ENCODE measurements at places on chromosomes 3 and 15. TPM values are rescaled to one million over a fixed set of nuclear protein-coding genes. Genes with fewer than 3 reads are reported as not detected.

GRCh38 chr15:38768970-38769369 is 204.4 kb upstream of the RASGRP1 start:
- H3K4me1 ChIP-seq: peaks cover 5% of the 10 kb centered on the region
- no peaks in the 10 kb centered on the region for H3K36me3 ChIP-seq
- no peak overlapping the region for H3K4me3 ChIP-seq
- H3K27me3 ChIP-seq: no peaks in the 10 kb centered on the region

GRCh38 chr15:31598620-31599019 is 272.0 kb downstream of the KLF13 start:
- H3K4me3 ChIP-seq: no peak overlapping the region
- H3K36me3 ChIP-seq: no peaks in the 10 kb centered on the region

DNA sequence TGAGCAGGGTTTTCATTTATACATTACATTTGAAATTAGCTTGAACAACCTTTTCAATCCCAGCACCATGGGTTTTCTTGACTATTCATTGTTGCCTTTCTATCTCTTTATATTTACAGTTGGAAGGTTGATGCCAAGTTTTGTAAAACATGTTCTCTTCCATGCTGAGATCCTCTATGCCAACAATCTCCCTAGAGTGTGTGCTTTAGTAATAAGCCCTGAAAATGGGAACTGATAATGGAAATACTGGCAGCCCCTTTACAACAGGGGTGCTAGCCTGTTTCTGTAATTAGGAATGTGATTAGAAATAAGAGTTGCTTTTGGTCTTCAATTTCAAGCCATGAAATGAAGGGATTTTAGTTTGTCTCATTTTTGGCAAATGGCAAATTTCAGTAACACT is 239.9 kb upstream of the NAALADL2 start:
- H3K27me3 ChIP-seq: no peaks in the 10 kb centered on the region
- DNase-seq: no peak
- H3K4me1 ChIP-seq: no peaks in the 10 kb centered on the region
- H3K27ac ChIP-seq: no peak overlapping the region
- H3K4me3 ChIP-seq: no peak overlapping the region

- H3K36me3 ChIP-seq: no peaks in the 10 kb centered on the region
- H3K27ac ChIP-seq: no peak overlapping the region
- H3K4me1 ChIP-seq: no peaks in the 10 kb centered on the region
- peaks cover 15% of the 10 kb centered on the region for H3K27me3 ChIP-seq
- DNase-seq: no peak
- H3K4me3 ChIP-seq: no peak overlapping the region
Measured at GRCh38 chr3:14921811-14922705, 25.3 kb upstream of the NR2C2 start.

- peaks cover 2% of the 10 kb centered on the region for H3K27me3 ChIP-seq
- DNase-seq: no peak
- H3K36me3 ChIP-seq: peaks cover 8% of the 10 kb centered on the region
- peak overlapping the region; percentile 45 for H3K27ac ChIP-seq
Measured at GRCh38 chr3:194685065-194685717, 492 bp upstream of the FAM43A start.

DNA sequence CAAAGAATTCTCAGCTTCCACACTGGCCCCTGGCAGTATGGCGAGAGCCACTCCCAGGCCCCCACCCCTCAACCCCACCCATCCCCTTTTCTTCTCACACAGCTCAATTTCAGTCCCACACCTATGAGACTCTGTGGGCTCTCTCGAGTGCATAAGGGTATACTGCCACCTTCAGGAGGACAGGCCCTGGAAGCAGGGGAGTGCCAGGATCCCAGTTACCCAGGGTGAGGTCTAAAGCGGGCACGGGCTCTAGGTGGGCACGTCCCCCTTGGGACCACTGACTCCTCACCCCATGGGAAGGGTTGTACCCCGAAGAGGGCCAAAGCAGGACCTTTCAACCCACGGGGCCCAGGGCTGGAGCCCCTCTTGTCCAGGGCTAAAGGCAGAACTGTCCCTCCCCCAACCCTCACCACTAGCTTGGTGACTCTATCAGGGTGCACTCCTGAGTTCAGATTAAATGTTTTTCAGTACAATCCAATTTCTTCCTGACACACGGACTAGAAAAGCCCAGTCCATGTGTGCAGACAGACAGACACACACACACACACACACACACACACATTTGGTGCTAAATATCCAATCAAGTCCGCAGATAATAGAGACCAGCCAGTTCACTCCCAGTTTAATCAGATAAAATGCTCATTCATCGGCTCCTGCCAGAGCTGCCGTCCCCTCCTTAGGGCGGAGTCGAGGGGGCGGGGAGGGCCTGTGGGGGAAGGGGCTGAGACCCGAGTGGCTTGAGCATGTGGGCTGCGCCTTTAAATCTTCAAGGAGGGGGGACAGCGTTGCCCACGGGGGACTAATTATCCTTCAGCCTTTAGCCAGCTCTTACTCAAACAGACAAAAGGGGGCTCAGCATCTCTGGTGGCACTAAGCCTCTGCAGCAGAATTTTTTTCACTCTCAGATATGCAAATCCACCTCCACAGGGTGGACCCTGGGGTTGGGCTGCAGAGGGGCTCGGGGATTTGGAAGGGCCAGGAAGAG is 59.3 kb downstream of the CYP11A1 start:
- no peak for DNase-seq
- no peak overlapping the region for H3K4me3 ChIP-seq
- no peaks in the 10 kb centered on the region for H3K36me3 ChIP-seq
- H3K27ac ChIP-seq: no peak overlapping the region
- peaks cover 15% of the 10 kb centered on the region for H3K27me3 ChIP-seq

DNA sequence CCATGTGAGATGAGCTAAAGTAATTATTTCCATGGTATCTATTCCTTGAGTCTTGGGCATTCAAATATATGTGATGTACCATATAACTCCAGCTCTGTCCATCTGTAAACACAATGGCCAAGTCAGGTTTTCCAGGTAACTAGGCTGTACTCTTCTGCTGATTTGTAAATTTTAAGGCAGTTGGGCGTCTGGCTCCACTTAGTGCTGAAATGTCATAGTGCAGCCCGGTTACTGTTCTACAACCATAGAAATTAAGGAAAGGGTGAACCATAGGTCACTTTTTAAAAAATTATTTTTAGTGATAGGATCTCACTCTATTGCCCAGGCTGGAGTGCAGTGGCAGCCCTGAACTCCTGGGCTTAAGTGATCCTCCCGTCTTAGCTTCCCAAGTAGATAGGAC is 44.7 kb upstream of the GOLM2 start:
- no peak overlapping the region for H3K4me3 ChIP-seq
- no peaks in the 10 kb centered on the region for H3K4me1 ChIP-seq
- no peaks in the 10 kb centered on the region for H3K36me3 ChIP-seq
- no peak for DNase-seq
- no peak overlapping the region for H3K27ac ChIP-seq

- H3K27ac ChIP-seq: no peak overlapping the region
- DNase-seq: no peak
- H3K4me1 ChIP-seq: no peaks in the 10 kb centered on the region
- peaks cover 2% of the 10 kb centered on the region for H3K27me3 ChIP-seq
Measured at GRCh38 chr15:92123962-92124656, 269.6 kb upstream of the ST8SIA2 start.

DNA sequence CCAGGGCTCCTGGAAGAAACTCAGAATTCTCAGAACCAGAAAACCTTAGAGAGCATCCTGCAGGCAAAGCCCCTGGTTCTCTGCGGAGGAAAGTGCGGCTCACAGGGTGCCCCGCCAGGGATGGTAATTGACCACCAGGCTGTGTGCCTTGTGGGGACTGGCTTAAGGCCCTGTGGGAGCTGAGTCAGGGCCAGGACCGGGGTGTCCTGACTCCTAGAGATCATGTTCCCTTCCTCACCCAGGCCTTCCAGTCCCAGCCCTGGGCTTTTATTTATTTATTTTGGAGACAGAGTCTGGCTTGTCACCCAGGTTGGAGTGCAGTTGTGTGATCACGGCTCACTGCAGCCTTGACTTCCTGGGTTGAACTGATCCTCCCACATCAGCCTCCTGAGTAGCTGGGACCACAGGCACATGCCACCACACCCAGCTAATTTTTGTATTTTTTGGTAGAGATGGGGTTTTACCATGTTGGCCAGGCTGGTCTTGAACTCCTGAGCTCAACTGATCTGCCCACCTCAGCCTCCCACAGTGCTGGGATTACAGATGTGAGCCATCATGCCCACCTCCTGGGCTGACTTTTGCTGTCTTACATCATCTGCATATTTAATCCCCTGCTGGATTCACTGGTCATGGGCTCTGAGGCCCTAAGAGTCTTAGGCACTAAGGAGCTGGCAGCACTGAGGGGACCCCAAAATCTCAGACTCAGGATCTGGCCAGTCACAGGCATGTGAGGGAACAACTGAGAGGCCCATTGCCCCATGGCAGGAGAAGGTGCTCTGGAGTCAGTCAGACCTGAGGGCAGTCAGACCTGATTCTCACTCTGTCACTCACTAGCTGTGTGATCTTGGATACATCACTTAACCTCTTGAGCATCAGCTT is 20.4 kb upstream of the LAMP3 start:
- DNase-seq: peak; percentile 75
- peaks cover 22% of the 10 kb centered on the region for H3K4me1 ChIP-seq
- H3K27ac ChIP-seq: no peak overlapping the region
- H3K36me3 ChIP-seq: no peaks in the 10 kb centered on the region
- H3K27me3 ChIP-seq: no peaks in the 10 kb centered on the region

GRCh38 chr3:57803647-57804081 is 47.6 kb downstream of the SLMAP start:
- peak overlapping the region; percentile 53 for H3K4me3 ChIP-seq
- peak overlapping the region; percentile 81 for H3K27ac ChIP-seq
- H3K27me3 ChIP-seq: no peaks in the 10 kb centered on the region
- peaks cover 41% of the 10 kb centered on the region for H3K4me1 ChIP-seq

TMEM108 gene
- 3.7 TPM for total RNA-seq

ITGB5 gene
- total RNA-seq: 419 TPM

PRR23B gene
- not detected for total RNA-seq

Measured in osteocyte (in vitro differentiated cells).